ENCODE measurements at places on chromosomes 11 and 22.

DNA sequence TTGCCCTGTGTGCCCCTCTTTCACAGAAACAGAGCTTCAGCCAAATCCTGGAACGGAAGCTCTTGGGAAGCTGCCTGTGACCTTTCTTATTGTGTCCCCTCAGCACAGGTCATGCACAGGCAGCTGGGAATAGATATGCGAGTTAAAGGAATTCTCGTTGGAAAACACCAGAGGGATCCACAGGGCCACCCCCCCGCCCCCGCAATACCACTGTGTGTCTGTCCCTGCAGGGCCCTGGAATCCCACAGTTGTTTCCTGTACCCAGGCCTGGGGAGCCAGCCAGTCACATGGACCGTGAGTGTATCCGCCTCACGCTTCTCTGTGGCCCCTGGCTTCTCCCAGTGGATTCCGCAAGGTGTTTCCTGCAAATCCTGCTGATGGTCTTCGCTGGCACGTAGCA is 29.0 kb downstream of the TIMP3 start:
- DNase-seq = no peak

GRCh38 chr22:50608996-50609395 is 8.4 kb downstream of the MAPK8IP2 start:
- no peak for DNase-seq

DNA sequence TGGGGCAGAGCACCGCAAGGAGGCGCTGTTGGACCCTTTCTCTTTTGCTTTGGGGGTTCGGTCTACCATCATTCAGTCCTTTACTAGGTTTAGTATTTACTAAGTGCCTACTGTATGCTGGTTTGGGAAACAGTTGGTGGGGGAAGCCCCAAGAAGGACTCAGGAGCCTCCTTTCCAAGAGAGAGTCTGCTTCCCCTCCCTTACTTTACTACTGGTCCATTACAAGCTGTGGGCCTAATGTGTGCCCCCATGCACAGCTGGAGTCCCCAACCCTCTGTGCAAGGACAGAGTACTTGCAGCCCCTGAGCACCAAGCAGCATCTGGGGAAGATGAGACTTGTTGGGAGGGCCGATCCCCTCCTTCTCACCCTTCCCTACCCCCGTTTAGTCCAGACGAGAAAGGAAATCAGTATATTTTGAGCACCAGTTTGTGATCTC is 876 bp upstream of the UBE2L6 start:
- peak; percentile 61 for DNase-seq

GRCh38 chr11:70364745-70365543 is 33.4 kb upstream of the CTTN start:
- DNase-seq = peak; percentile 61

DNA sequence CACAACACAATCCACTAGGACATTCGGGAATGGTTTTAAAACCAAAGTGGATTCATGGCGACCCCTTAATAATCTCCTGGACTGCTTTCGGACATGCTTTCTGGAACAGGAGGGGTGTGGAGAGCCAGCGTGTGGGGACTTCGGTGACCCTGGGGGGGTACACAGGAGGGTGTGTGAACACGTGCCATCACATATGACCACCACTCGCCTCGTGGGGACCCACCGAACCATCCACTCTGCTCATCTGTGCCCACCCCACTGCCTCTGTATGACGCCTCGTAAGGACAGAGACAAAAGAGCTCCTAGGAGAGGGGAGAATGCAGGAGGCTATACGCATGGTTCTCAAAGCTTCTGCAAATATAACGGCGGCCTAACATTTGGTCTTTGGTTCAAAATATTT is 8.9 kb downstream of the LTO1 start:
- no peak for DNase-seq

DNA sequence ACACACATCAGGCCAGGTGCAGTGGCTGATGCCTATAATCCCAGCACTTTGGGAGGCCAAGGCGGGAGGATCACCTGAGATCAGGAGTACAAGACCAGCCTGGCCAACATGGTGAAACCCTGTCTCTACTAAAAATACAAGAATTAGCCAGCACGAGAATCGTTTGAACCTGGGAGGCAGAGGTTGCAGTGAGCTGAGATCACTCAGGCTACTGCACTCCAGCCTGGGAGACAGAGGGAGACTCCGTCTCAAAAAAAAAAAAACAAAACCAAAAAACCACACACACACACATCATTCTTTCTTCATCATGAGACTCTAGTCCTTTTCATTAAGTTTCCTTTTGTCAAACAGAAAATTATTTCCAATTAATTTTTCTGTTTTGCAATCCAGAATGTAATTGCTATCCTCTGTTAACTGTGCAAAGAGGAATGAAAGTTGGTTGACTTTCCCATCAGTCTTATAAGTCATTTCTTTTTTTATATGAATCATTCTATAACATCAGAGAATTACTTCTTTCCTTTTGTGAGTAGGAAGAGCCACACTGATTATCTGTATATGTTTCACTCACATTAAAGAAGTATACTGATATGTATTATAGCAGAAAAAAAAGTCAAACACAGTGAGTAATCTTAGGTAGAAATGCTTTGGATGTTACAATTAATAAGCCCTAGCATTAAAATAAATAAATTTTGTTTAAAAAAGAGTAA is 52.2 kb downstream of the HORMAD2 start:
- no peak for DNase-seq

- DNase-seq = no peak
These were observed 271.8 kb downstream of the TBC1D22A start for GRCh38 chr22:47034076-47034808.

- DNase-seq = no peak
These were observed 478 bp downstream of the FAU start for GRCh38 chr11:65121447-65121864.

GRCh38 chr11:72762641-72763304 is 10.6 kb upstream of the ARAP1 start:
- no peak for DNase-seq

- DNase-seq = no peak
These were observed 9.3 kb upstream of the CD3E start for GRCh38 chr11:118295199-118295598.

GRCh38 chr22:35437049-35437448 is 37.1 kb downstream of the MCM5 start:
- DNase-seq = no peak

DNA sequence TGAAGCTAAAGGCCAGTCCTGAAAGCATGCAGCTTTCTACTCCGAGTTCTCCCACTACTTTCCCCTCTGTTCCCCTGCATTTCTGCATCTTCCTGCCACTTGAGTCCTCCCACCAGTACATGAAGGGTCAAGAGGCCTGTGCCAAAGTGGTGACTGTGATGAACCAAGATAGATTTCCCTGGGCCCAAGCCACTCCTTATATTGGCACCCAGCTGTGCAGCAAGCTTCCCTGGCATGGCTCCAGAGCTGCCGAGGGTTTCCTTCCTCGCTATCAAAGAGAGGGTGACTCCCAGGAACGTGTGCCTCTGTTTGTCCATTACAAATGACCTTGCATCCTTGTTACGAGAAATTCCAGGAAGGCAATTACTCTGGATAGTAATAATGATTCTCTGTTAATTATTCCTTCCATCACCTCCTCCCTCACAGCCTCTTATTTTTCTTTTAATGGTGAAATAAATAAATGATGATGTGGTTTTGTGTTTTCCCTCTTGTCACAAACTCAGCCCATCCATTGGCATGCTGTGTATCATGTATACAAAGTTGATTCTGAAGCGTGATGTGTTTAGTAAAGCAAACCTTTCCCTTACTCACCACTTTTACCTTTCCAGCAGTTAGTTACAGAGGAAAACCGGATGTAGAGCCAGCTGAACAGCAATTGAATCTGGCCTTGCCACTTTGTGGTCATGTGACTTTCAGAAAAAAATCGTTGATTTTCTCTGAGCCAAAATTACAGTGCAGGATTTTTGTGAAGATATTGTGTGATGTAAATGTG is 8.3 kb downstream of the SRSF8 start:
- no peak for DNase-seq

DNA sequence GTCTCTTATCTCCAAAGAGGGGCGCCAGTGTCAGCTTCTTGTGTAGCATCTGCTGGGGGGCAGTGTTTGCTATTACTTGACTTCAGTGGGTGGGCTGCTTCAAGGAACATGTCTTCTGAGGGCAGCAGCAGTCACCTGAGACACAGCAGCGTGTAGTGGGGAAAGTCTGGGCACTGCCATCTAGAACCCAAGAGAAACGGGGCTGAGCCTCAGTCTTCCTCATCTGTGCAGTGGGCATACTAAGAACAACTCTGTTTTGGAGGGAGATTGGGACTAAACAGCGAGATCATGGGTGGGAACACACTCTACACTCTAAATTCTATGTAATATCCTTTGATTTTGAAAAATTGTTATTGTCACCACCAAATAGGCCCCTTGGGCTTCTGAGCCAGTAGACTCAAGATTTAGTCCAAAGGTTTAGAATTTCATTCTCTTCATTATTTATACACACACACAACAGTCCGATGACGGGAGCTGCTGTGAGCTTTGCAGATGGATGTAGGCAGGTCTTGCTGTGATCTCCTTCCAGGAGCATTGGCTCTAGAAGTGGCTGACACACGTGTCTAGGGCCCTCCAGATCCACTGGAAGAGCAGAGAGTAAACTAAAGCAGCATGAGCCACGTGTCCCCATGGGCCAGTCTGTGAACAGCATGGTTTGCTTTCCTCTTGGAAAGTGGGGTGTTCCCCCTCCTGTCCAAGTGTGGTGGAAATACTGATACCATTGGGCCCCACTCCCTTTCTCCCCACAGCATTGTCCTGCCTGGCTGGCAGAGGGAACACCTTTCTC is 51.8 kb downstream of the TRAF6 start:
- DNase-seq = no peak

- no peak for DNase-seq
These were observed 397.1 kb downstream of the TBC1D22A start for GRCh38 chr22:47159592-47159991.

- DNase-seq = no peak
These were observed 36.2 kb downstream of the LIF start for GRCh38 chr22:30210235-30210909.

GRCh38 chr11:31480930-31481329 is 28.5 kb downstream of the IMMP1L start:
- DNase-seq = no peak

GRCh38 chr11:91625495-91625894 is 599.1 kb upstream of the FAT3 start:
- no peak for DNase-seq

GRCh38 chr11:95242091-95242844 is 11.3 kb upstream of the SESN3 start:
- DNase-seq = no peak

GRCh38 chr11:65013888-65014725 is at the start of gene ARL2:
TSS of gene ARL2 (plus strand) at chr11:65014160. CDS start at chr11:65014208, 48 bp downstream.
- DNase-seq = peak; percentile 81

GRCh38 chr11:89922195-89922660 is at the start of gene TRIM49D1:
TSS of gene TRIM49D1 (minus strand) at chr11:89922245. CDS start at chr11:89917710, 4,535 bp downstream.
- DNase-seq = no peak

- DNase-seq = no peak
These were observed 6.5 kb upstream of the RAB38 start for GRCh38 chr11:88181776-88182175.

GRCh38 chr22:17941471-17942406 is 82.6 kb downstream of the MICAL3 start:
- DNase-seq = no peak

DNA sequence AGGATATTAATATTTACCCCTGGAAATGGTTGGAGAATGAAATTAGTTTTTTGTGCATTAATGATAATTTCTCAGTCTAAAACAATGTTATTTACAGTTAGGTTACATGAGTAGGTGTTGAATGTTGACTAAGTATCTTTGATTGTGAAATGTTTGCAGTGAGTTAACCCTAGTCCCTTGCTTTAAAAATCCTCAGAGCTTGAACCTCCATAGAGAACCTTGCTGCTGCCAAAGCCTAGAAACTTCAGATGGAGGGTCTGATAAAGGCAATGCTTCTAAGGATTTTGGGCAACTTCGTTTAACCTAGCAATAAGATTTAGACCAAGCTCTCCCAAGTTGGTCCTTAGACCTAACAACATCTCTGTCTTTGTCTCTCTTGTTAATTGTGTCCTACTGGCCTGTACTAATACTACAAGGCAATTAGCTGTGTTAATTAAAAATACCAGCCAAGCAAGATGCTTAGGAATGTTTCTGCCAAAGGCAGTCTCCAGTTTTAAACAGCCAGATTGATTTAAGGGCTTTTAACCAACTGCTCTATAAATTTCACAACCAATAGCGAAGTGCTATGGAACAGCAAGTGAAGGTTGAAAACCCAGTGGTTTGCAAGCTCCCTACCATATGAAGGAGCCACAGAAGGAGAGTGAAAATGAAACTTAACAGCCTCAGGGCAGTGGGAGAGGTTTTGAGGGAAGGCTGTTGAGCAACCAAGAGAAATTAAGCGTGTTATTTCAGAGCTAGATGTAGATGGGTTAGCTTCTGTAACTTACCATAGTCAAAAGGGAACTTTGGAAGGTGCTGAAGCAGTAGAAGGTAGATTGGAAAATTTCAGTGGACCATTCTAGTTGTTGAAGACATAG is 295.9 kb upstream of the ANO5 start:
- DNase-seq = no peak

GRCh38 chr22:30402028-30402765 is 5.4 kb downstream of the SEC14L2 start:
- DNase-seq = no peak

- no peak for DNase-seq
These were observed 64.7 kb downstream of the KCNQ1 start for GRCh38 chr11:2509481-2510001.

DNA sequence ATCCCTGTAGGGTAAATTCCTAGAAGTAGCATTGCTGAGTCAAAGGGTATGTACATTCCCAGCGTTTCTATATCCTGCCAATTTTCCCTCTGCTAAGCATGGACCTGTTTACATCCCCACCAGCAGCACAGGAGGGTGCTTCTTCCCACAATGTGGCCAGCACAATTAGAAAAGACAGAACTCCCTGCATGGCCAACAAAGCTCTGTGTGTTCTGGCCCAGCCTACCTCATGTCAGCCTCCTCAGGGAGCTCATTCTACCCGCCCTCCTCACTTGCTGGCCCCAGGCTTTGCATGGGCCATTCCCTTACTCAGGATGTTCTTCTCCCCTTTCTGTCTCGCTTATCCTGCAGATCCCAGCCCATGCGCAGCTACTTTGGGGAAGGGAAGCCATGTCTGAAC is 186.1 kb downstream of the DSCAML1 start:
- DNase-seq = no peak

GRCh38 chr22:39960791-39961746 is 872 bp downstream of the TMA7B start:
- peak; percentile 46 for DNase-seq

DNA sequence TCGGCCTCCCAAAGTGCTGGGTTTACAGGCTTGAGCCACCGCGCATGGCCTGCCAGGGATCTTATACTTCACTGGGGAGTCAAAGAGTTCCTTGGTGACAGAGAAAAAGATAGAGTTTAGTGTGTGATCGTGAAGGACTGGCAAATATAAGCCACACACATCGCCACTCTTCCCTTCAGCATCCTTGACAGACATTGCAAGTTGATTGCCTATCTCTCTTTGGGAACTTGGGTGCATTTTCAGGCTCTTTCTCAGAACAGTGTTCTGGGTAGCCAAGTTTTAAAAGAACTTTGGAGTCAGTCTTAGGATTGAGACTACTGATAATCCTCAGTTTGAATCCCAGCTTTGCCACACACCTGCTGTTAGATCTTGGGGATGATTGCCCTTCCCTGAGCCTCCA is 19.8 kb downstream of the MIAT start:
- no peak for DNase-seq

Data from stimulated activated CD8-positive, alpha-beta memory T cell treated with anti-CD3 and anti-CD28 coated beads, Interleukin-15, amount 100 ng/mL, for 4 hours (primary cell).